Iris pigment epithelial cell (primary cell): ENCODE measurements at places on chromosomes 1 and 21.

DNA sequence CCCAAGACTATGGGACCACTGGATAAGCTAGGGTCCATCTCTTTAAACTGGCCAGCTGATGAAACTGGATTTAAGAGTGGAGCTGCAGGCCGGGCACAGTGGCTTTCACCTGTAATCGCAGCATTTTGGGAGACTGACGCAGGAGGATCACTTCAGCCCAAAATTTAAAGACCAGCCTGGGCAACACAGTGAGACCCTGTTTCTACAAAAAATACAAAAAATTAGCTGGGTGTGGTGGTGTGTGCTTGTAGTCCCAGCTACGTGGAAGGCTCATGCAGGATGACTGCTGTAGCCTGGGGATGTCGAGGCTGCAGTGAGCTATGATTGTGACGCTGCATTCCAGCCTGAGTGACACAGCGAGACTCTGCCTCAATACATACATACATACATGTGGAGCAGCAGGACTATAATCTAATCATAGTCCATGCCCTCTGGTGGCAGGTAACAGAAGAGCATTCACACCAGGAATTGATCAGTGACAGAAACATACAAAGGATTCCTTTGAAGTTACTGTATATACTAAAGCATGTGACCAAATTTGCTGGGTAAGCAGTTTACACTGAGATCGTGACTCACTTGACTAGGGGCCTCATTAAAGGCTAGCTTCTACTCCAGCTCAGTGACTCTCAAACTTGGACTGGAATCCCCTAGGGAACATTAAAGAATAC, 101.5 kb upstream of the SLFNL1 start:
- peak; percentile 86 for DNase-seq

- no peak for DNase-seq
These were observed 283.8 kb downstream of the CACNA1E start for GRCh38 chr1:181767001-181767708.

DNA sequence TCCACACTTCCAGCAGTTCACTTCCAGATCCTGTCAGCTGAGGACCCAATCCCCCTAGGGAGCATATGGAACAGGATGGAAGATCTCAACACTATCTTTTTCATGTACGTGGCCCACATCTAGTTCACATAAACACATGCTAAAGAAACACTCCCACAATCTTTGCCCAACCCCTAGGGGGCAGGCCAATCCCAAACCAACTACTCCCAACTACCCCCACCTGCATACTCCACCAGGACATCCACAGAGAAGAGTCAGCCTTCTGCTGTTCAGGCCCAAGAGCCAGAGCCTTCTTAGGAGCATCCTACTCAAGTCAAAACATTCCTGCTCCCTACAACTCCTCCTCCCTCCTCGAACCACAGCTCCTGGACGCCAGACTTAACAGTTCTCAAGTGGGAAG, 5.6 kb upstream of the SLC5A9 start:
- DNase-seq: no peak

DNA sequence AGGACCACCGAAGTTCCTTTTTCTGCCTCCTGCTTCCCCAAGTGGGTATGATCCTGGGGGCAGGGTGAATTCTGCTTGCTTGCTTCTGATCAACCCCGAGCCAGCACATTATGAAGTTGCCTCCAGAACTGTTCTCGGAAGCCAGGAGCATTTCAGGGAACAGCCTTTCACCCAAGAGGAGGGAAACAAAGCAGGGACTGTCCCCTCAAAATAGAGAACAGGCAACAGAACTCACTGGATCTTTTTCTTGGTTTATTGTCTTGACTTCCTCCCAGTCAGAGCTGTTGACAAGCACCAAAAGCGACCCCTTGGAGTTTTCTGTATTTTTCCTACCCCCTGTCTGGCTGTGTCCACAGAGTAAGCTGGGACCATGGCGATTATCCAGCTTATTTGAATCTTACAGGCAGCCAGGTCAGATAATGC, 258.3 kb upstream of the SGIP1 start:
- DNase-seq: no peak

DNA sequence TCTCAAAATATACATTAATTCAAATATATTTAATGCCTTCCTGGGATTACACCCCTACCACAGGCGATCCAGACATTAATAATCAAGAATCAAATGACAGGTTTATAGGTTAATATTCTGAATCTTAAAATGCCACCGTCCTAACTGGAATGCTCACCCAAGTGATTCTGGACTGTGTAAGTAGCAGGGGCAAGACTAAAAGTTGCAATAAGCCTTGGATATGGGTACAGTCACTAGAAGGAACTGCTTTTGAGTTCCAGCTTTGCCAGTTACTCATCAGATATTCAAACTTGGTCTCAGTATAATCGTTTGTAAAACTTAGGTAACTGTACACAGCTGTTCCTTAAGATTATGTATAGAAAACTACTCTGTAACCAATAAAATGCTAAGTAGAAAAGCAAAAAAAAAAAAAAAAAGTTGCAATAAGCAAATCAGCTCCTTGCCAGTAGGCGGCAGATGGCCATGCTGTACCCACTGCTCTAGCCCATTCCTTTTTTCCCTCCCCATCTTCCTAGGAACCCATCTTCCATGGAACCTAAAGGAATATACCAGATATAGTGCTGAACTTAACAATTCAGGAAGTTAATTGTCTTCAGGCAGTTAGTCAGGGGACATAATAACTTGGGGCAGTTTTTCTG, 10.5 kb downstream of the RO60 start:
- DNase-seq: no peak

GRCh38 chr1:12167493-12168429, 970 bp downstream of the TNFRSF1B start:
- no peak for DNase-seq

GRCh38 chr1:114854693-114855320, at the start of gene SYCP1:
TSS of gene SYCP1 (plus strand) at chr1:114854863. CDS start at chr1:114855465, 602 bp downstream.
- no peak for DNase-seq

DNA sequence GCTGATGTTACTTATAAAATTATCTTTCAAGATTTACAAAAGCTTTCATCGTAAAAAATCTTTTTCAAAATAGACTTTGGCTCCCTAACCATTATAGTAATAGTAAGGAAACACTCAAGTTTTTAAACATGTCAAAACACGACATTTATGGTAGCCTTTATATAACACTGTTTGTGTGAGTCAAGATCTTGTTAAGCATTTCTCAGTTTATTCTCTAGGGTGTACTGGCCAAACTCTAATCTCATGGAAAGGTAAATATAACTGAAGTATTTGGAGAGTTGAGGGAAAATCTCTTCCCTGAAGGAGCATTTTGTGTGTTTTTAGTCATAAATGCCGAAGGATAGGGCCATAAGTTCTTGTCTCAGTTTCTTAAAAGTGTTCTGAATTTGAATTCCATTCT, 790.9 kb upstream of the NCAM2 start:
- no peak for DNase-seq

DNA sequence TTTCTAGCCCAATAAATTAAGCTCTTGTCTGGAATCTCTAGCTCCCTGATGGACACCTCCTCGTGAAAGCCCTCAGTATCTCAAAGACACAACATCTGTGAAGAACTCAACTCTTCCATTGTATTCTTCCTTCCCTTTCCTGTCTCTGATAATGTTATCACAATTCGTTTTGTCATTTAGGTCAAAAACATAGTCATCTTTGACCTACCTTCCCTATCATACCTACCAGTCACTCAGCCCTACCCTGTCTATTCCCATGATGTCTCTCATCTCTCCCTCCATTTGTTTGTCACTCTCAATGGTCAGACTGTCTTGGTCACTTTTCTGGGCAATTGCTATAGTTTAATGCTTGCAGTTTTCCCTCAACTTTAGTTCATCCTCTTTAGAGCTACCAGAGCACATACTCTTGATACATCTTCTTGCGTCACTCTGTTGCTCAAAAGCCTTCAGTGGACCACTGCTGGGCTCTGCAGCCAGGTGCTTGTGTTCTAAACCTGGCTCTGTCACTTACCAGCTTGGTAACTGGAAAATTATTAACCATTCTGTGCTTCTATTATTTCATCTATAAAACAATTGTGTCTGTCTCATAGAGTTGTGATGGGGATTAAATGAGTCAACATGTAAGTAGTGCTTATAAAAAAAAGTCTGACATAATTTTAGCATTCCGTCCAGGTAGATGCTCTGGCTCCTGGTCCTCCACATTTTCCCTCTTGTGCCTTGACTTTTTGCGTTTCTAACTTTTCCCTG, 39.6 kb downstream of the DDR2 start:
- DNase-seq: no peak

- no peak for DNase-seq
These were observed 3.2 kb downstream of the JMJD4 start for GRCh38 chr1:227731696-227732585.

DNA sequence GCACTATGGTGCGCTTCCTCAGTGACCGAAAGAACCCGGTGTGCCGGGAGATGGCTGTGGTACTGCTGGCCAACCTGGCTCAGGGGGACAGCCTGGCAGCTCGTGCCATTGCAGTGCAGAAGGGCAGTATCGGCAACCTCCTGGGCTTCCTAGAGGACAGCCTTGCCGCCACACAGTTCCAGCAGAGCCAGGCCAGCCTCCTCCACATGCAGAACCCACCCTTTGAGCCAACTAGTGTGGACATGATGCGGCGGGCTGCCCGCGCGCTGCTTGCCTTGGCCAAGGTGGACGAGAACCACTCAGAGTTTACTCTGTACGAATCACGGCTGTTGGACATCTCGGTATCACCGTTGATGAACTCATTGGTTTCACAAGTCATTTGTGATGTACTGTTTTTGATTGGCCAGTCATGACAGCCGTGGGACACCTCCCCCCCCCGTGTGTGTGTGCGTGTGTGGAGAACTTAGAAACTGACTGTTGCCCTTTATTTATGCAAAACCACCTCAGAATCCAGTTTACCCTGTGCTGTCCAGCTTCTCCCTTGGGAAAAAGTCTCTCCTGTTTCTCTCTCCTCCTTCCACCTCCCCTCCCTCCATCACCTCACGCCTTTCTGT, 7.3 kb upstream of the PIGV start:
- DNase-seq: no peak

DNA sequence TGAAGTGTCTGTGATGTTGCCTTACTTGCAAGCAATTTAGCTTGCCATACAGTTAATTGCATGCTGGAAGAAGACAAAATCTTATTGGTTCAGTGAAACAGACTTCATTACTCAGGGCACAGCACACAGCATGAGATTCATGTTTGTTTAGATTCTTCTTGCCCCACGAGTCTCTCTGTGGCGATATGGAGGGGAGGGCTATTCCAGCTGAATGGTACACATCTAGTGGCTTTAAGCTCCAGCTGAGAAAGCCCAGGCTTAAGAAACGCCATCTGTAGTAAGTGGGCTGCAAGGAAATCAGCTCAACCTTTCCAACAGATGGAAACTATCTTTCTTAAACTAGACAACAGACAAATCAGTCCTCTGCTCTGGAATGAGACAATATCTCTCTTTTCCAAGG, 1022.0 kb downstream of the NCAM2 start:
- no peak for DNase-seq

GRCh38 chr1:21880619-21880970, 56.5 kb downstream of the HSPG2 start:
- no peak for DNase-seq

DNA sequence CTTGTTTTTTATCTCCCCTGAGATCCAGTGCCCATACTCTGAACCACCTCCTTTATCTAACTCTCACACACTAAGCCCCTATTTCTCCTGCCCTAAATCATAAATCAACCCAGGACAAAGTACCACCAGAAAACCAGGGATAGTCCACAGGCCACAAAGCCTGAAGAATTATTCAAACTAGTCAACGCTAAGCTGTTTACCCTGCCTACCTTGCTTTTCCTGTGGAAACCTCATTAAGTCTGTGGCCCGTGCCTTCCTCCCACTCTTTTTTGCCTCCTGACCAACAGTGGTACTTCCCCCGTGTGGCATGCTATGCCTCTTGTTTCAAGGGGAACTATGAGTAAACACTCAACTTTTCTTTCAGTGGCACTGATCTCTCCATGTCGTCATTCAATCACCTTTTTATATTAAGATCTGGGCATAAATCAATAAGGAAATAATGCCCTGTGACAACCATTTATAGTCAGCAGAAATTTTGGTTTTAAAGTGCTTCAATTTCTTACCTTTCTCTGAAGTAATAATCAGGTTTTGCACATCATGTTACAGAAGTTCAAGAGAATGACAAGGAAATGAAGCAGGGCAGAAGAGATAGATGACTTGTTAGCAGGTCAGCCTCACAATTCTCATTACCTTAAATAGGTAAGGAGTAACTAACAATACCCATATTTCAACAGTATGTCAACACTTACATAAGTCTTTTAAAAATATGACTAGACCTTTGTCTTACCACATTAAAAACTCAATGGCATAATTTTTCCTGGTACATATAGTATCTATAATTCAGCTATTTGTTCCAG, 32.1 kb downstream of the EYA3 start:
- DNase-seq: no peak

DNA sequence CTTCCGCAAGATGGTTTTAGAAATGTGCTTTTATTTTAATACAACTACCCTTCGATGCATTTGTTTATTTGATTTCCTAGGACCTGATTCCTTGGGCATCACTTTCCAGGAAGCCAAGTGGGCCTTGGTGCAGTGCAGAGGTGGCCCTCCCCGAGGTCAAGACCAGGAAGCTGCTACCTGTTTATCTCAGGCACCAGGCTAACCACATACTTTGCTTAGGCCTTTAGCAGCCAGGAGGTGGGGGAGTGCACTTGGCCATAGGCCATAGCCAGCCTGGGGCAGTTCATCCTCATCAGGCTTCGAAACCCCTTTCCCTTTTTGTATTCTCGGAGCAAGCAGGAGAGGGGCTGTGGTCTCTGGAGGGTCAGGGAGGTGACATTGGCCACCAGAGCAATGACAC, 45.4 kb downstream of the SMYD2 start:
- DNase-seq: no peak

GRCh38 chr1:92934395-92935378, 26.6 kb downstream of the DIPK1A start:
- no peak for DNase-seq

DNA sequence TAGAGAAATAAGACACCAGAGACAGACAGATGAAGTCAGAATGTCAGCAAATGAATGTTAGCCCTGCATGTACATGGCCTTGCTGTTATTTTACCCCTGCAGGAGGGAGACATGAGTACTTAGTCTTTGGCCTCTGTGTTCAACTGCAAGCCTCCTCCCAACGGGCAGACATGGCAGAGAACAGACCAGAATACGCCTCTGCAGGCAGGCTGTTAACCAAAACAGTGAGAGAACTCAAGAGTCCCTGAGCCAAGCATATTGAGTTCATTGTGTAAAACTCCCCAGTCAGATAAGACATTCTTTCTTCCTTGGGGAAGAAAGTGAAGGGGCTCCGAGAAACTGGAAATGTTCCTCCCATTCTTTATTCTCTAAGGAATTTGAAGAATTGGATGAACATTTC, 150.9 kb downstream of the PHTF1 start:
- DNase-seq: no peak

GRCh38 chr1:6596886-6597776, 5.5 kb downstream of the KLHL21 start:
- no peak for DNase-seq

- DNase-seq: peak; percentile 55
These were observed 48.0 kb downstream of the H3-3A start for GRCh38 chr1:226110249-226111097.

DNA sequence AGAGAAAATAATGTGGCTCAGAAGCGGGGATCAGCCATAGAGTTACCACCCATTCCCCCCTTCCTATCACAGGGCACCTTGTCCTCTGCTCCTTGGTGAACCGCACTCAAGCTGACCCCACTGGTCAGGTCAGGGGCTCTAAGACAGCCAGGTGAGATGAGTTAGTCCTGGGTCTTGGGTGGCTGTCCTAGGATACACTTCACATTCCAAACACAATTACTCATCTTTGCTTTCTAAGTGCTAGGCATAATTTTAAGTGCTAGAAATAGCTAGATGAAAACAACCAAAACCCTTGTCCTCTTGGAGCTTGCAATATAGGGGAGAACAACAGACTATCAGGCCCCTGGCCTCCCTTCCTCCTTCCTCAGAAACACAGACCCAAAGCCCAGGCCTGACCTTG, 7.8 kb upstream of the MUTYH start:
- DNase-seq: peak; percentile 43

- no peak for DNase-seq
These were observed 140.6 kb upstream of the SAMSN1 start for GRCh38 chr21:14686466-14687267.
